ENCODE measurements at places on chromosomes 13 and 19. TPM values are rescaled to one million over a fixed set of nuclear protein-coding genes. Genes with fewer than 3 reads are reported as not detected.

Gene GPR12
- not detected for polyA plus RNA-seq

Gene SIGLEC14
- polyA plus RNA-seq: 0.27 TPM

Gene CYP2A6
- not detected for polyA plus RNA-seq

Gene ZNF112
- 2.8 TPM for polyA plus RNA-seq

Gene COMP
- polyA plus RNA-seq: 0.49 TPM

Gene SLC46A3
- polyA plus RNA-seq: 3.5 TPM

Gene UQCRFS1
- 17.0 TPM for polyA plus RNA-seq

Gene CGB1
- not detected for polyA plus RNA-seq

Gene DUXA
- polyA plus RNA-seq: not detected

Gene HNRNPA1L2
- polyA plus RNA-seq: 15.0 TPM

Gene URAD
- 0.31 TPM for polyA plus RNA-seq

Gene CGB8
- not detected for polyA plus RNA-seq

Gene MYH14
- 74.4 TPM for polyA plus RNA-seq

Gene LILRA5
- 0.34 TPM for polyA plus RNA-seq

Gene A1BG
- 22.3 TPM for polyA plus RNA-seq

Gene SEMA6B
- 4.4 TPM for polyA plus RNA-seq

Gene CCDC194
- polyA plus RNA-seq: not detected

Gene CCDC70
- not detected for polyA plus RNA-seq

Gene RGCC
- 7.0 TPM for polyA plus RNA-seq

Gene LILRA1
- polyA plus RNA-seq: 0.19 TPM

Gene CGB3
- polyA plus RNA-seq: not detected

Gene TNFRSF19
- polyA plus RNA-seq: 6.2 TPM

Gene LHFPL6
- polyA plus RNA-seq: 6.5 TPM

Gene SYCN
- polyA plus RNA-seq: 1,825 TPM

Gene ZNF584
- 4.1 TPM for polyA plus RNA-seq

Gene DHX34
- 16.7 TPM for polyA plus RNA-seq
